Mucosa of gallbladder (tissue), 1 donor: ENCODE measurements at places on chromosomes 1 and 21.

GRCh38 chr1:168653567-168653966, 75.4 kb downstream of the DPT start:
- DNase-seq: no peak

- no peak for DNase-seq
Measured at GRCh38 chr21:45078877-45079281, 4.5 kb downstream of the ADARB1 start.

GRCh38 chr1:189682591-189682990, 795.1 kb downstream of the BRINP3 start:
- DNase-seq: no peak

DNA sequence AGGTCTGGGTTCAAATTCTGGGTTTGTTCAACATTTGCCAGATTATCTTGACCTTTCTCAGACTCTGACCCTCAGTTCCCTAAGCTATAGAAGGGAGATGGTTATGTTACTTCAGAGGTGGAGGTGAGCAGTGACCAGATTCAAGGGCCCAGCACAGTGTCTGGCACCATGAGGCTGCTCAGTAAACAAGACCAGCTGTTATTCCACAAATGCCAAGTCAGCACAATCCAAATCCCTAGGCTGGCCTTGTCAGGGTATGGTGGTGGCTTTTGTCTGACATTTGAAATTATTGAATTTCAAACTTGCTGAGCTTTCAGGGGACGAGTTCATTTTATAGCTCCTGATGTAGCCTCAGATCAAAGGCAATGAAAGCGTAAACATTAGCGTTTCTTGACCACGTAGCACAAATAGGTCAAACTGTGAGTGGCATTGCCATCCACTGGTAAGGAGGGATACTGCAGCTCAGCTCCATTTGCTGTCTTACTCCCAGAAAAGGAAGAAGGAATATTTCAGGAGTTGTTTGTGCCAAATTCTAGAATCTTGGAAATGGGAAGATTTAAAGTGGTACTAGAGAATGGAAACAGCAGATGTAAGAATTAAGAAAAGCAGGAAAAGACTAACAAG, 94.3 kb upstream of the EDN2 start:
- no peak for DNase-seq

- DNase-seq: peak; percentile 69
Measured at GRCh38 chr1:234683861-234684632, 74.1 kb upstream of the IRF2BP2 start.

- no peak for DNase-seq
Measured at GRCh38 chr1:97412737-97413136, 508.1 kb downstream of the DPYD start.

DNA sequence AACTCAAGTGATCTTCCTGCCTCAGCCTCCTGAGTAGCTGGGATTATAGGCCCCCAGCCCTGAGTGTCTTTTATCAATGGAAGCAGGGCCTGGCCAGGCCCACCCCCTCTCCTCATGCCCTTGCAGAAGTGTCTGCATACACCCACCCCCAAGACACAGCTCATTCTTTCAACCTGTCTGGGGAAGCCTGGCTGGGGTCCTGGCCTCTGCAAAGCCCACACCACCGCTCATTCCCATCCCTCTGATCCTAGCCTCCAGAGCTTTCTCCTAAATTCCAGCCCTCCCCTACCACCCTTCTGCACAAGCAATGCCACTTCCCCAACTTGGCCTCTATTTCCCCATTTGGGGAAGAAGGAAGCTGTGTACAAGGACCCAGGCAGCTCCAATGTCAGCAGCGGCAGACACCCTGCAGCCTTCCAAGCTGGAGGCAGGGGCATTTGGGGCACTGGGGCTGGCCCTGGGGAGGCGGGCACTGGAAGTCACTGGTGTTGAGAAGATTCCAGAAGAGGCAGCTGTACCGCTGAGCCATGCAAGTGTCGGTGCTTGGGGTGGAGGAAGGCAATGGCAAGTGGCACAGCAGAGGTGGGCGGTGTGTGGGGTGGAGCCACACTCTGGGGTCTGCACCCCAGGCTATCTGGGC, 33.7 kb upstream of the ARF1 start:
- DNase-seq: no peak

DNA sequence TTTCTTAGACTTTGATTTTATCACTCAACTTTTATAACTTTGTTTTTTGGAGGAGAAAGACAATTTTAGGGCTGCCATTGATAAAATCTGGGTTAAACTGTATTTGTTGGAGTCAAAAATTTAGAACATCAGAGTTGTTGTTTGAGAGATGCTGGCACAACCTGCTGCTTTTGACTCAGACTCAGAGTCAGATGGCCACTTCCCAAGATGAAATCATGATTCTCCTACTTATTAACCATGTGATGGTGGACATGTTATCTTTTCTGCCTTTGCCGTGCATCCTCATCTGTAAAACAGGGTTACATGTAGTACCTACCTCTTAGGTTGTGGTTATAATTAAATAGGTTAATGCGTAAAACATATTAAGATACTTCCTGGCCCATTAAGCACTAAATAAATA, 71.2 kb downstream of the PLA2G4A start:
- no peak for DNase-seq

DNA sequence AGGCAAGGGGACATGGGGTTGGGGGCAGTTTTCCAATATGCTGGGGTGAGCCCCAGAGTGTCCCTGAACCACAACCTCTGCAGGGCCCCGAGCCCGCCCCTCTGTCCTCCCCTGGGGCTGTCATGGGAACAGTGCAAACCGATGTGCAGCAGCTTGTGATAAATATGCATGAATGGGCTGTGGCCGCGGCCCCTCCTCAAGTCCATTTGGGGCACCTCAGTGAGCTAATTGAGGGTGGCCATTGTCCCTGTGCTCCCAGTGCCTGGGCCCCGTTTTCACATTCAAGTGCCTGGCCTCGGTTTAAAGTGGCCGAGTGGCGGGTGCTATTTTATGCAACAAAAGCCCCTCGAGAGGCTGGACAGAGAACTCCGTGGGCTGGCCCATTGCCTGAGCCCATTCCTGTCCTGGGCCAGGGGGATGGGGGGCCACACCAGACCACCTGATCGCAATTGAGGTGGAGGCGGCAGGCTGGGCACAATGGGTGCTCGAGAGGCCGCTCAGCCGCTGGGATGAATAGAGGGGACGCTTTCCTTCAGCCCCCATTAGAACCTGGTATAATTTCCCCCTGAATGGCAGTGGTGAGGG, 193.7 kb downstream of the FOXD2 start:
- DNase-seq: no peak

DNA sequence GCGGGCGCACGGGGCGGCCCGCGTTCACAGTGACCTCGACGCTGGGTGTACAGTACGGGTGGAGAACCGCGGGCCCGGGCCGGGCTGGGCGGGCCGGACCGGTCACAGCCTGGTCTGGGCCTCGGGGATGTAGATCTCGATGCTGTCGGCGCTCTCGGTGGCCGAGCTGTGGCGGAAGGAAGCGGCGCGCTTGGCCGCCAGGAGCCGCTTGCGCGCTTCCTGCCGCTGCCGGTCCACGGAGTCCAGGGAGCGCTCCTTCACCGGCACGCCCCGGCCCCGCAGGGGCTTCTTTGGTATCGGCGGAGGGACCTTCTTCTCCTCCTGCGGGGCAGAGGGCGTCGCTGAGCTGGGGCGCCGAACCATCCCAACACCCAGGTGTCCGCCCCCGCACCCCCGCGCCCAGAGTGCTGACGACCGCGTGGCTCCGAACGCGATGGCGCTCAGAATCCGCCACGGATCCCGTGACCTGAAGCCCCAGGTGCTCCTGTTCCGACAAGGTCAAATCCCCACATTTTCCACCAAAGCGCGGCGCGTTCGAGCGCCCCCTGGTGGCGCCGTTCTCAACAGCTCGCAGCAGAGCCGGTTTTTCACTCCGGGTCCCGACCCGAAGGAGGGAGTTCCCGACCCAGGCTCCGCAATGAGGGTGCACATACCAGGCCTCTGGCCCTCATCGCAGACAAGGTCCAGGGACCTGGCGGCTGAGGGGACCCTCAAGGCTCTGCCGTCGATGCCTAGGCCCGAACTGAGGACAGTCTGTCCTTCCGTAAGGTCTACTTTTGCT, 6.6 kb upstream of the SMIM12 start:
- DNase-seq: peak; percentile 86

- no peak for DNase-seq
Measured at GRCh38 chr21:43345746-43346409, 81.1 kb downstream of the SIK1 start.

GRCh38 chr1:59689730-59690129, 125.0 kb upstream of the HOOK1 start:
- no peak for DNase-seq

- DNase-seq: no peak
Measured at GRCh38 chr1:76198452-76198851, 123.9 kb downstream of the ST6GALNAC3 start.

DNA sequence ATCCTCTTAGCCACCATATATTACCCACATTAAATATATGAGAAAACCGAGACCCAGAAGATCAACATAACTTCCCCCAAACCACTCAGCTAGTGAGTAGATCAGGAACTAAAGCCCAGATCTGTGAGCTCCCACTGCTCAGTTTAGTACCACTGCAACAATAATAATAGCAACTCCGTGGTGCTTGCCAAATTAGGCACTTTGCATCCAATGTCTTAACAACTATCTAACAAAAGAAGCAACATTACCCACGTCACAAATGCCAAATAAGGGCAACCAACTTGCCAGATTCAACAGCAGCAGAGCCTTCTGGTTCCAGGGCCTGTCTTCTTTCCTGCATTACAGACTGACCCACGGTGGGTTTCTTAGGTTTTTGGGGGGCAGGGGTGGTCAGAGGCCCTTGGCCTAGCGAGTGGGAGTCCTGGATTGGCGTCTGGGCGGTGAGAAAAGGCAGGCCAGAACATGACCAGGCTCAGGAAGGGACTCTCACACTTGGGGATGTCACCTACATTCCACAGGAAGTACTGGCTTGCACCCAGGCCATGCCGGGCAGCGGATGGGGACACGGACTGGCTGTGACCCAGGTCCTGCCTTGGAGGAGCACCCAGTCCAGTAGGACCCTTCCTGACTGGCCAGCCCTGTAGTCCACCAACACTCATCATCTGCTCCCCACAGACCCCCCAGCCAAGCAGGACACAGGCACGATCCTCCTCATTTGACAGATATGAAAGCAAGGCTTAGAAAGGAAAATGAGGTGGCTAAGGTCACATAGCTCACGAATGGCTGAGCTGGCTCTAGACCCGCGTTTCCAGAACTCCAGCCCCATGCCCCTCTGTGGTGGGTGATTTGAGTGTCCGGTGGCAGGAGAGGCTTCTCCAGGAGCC, 4.6 kb downstream of the HCRTR1 start:
- DNase-seq: no peak

DNA sequence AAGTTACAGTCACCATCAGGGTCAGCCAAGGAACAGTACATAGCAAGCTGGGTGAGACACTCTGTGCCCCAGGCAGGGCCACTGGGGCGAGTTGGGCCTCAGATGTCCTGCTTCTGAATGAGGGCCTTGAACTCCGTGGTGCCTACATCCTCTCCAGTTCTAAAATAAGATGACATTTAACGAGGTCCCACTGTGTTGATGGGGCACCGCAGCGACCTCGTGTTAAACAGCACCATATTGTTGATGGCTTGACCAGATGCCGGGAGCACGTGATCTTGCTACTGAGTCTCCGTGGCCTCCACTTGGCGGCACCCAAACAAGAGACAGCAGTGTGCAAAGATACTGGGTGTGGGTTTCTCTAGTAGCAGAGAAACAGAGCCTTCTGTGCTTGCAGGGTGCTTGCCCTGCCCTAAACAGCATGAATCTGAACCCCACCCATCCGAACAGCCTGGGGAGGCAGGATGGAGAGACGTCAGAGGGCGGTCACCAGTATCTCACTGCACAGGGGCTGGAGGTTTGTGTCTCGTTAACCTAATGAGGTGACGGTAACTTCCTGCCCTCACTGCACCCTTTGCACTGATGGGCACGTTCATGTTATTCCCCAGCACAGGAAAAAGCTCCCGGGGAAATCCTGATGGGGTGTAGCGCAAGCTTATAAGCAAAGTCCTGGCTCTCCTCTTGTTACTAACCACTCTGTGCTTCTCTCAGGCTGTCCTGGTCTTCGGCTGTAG, 324.4 kb downstream of the AJAP1 start:
- no peak for DNase-seq

- DNase-seq: no peak
Measured at GRCh38 chr1:229452956-229453801, 19.3 kb upstream of the ACTA1 start.

DNA sequence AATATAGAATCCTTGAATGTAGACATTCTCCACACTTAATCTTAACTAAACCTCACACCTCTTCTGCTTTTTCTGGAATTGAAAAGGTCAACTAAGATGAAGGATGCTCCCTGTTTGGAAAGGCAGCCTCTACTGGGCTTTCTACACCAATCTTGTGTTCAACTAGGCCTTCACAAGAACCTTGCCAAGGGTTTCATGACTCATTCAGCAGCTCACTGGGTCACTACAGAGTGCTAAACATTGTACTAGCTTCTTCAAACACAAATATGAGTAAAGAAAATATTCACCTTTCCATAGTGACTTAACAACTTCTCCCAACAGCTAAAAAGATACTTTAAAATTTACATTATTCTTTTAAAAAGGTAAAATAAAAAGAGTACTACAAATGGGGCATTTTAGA, 135.3 kb upstream of the PRMT6 start:
- no peak for DNase-seq

- DNase-seq: no peak
Measured at GRCh38 chr21:30733026-30733425, 14.0 kb downstream of the KRTAP21-2 start.

DNA sequence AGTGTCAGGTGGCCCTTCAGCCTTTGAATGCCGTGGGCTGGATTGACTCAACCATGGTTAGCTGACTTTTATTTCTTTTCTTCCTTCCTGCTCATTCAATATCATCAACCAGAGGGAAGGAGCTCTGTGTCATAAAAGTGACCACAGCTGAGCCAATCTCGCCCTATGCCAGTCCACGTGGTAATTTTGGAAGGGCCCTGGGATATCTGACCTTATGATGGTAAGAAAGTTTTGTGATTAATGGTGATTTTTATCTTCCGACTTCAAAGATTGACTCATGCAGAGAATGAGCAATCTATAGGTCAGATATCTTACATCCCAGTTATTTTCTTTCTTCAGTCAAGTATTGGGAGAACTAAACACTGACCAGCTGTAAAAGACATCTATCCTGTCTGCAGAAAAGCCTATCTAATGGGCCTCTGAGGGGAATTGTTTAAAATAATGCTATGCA, 170.3 kb downstream of the ZC3H11B start:
- no peak for DNase-seq

GRCh38 chr1:10686404-10687040, 109.9 kb downstream of the CASZ1 start:
- DNase-seq: no peak

DNA sequence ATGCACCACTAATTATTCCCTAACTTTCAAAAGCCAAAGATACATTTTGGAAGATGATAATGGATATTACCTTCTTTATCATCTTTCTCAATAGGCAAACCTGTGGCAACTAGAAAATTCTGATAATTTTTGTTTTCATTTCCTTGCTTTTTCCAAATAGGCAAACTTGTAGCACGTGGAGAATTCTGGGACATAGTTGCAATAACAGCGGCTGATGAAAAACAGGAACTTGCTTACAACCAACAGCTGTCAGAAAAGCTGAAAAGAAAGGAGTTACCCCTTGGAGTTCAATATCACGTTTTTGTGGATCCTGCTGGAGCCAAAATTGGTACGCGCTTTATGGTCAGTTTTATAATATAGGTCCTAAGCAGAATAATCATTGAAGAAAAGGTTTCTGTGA, 1.5 kb downstream of the FPGT start:
- no peak for DNase-seq
